SJSA1 (cell line): ENCODE measurements at places on chromosomes 13 and 19. TPM values are rescaled to one million over a fixed set of nuclear protein-coding genes. Genes with fewer than 3 reads are reported as not detected.

Gene IPO5
- total RNA-seq: 111 and 146 TPM in 2 replicates

Gene ZNF569
- total RNA-seq: 1.5 and 3.1 TPM in 2 replicates

Gene SHISA2
- total RNA-seq: 1.3 and 2.6 TPM in 2 replicates

Gene DAND5
- 0.41 TPM in 1 of 2 replicates, not detected in the other for total RNA-seq

Gene TPM4
- 1,990 and 2,203 TPM in 2 replicates for total RNA-seq

Gene DMRTC2
- total RNA-seq: not detected in 2 replicates

Gene TTYH1
- total RNA-seq: not detected in 2 replicates

Gene THSD1
- total RNA-seq: 0.34 and 0.75 TPM in 2 replicates

Gene SHANK1
- not detected in 2 replicates for total RNA-seq

Gene DLEU7
- not detected in 2 replicates for total RNA-seq

Gene SIGLEC7
- not detected in 2 replicates for total RNA-seq

Gene CYSLTR2
- total RNA-seq: not detected in 2 replicates
